ENCODE measurements at places on chromosomes 3 and 15. TPM values are rescaled to one million over a fixed set of nuclear protein-coding genes. Genes with fewer than 3 reads are reported as not detected.
A peak's percentile ranks its signal among the peaks of the same experiment; 100 is the strongest.

Gene ELL3
- 0.24 TPM for total RNA-seq

Gene GABRG3
- 1.7 TPM for total RNA-seq

Gene GPR27
- 1.2 TPM for total RNA-seq

DNA sequence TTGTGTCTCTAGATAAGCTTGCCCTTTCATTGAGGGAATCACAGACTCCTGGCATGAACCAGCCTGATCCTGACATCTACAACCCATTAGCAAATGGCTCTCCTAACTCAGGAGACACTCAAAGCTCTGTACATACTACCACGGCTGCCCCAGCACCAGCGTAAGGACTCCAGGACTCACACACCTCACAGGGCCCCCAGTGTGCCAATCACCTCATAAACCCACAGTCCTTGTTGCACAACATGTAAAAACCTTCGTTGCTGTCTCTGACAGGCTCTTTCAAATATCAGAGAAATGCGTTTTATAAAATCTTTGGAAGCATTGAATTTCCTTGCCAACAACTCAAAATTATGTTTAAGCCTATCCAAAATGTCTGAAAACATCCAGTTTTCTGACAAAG lies 7.3 kb downstream of the FYCO1 start:
- no peak for DNase-seq

- no peak for DNase-seq
Observed at GRCh38 chr3:154981664-154982063, 98.5 kb upstream of the MME start.

GRCh38 chr3:111538681-111539083 lies 3.3 kb upstream of the CD96 start:
- peak; percentile 54 for DNase-seq

- DNase-seq: no peak
Observed at GRCh38 chr3:43884581-43884980, 193.8 kb downstream of the ABHD5 start.

GRCh38 chr3:165624761-165625160 lies 212.5 kb downstream of the BCHE start:
- no peak for DNase-seq

- DNase-seq: no peak
Observed at GRCh38 chr15:99412082-99412481, 153.7 kb upstream of the MEF2A start.

- no peak for DNase-seq
Observed at GRCh38 chr15:27541581-27541980, 557.5 kb downstream of the OCA2 start.

- DNase-seq: no peak
Observed at GRCh38 chr3:127374086-127375010, 86.5 kb upstream of the PRR20G start.

DNA sequence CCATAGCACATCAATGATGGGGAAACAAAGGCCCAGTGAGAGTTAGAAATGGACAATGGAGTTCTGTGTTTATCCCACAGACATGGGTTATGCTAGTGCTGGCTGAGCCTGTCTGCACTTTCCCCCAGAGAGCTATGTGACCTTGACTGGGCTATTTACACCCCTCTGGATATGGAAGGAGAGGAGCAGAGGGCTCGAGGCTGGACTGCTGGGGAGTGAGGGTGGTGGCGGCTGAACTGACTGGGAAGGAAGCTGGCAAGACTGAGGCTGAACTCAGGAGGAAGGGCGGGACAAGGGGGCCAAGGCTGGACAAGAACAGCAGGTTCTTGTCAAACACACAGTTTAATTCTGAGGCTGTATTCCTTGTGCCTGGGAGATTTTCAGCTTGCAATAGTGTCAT lies 10.8 kb upstream of the INSYN1 start:
- peak; percentile 33 for DNase-seq

DNA sequence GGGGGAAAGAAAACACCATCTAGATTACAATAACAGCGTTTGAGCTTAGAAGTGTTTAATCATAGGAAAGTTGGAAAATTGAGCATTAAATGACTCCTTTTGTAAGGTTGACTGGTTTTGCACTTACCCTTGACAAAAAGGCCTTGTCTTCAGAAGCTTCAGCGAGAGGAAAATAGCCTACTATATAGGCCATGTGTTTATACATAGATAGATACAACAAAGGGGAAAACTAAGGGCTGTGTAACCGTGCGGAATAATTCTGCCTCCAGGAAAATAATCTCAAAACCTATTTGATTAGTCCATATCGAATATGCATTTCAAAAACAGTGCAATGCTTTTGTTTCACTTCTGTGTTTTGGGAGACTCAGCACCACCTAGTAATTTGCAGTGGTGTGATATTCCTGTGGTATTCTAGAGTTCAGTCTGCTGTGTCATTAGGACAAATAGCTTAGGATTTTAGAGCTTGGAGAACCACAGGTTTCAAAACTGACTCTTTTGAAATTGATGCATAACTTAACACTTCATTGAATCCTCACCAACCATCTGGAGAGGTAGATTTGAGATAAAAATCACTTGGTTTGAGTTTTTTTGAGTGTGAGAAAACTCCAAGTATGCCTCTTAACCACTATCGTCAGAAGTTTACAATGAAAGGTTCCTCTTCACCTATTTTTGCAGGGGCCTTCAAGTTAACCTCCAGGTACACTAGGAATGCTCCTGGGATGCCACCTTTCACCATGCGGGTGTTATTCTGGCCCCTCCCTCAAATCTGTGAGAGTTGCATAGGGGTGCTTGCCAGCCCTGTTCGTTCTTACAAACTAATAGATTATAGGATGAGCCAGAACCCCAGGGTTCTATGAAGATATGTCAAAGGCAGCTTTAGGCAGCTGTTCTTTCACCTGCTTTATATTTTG lies 1.9 kb downstream of the ARHGAP31 start:
- no peak for DNase-seq

GRCh38 chr3:134065252-134066157 lies 35.8 kb upstream of the SLCO2A1 start:
- peak; percentile 20 for DNase-seq

- peak; percentile 47 for DNase-seq
Observed at GRCh38 chr15:70077188-70078147, 20.2 kb downstream of the TLE3 start.

- peak; percentile 89 for DNase-seq
Observed at GRCh38 chr3:20405744-20406143, 219.7 kb upstream of the SGO1 start.

DNA sequence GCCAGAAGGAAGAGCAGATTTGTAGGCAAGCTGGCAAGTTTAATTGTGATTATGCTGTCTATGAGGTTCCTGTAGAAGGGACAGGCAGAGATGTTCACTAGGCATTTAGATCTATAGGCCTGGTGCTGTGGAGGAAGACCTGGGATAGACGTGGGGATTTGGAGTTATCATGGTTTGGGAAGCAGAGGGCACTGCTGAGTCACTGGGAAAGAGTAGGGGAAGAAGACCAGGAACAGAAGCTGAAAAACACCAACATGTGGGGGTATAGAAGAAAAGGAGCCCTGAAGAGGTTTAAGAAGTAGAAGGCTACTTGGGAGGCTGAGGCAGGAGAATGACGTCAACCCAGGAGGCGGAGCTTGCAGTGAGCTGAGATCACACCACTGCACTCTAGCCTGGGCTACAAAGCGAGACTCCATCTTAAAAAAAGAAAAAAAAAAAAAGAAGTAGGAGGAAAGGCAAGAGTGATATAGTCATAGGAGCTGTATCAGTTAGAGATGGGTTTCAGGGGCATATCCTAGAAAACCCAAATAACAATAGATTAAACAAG lies 19.3 kb downstream of the GRK7 start:
- no peak for DNase-seq

DNA sequence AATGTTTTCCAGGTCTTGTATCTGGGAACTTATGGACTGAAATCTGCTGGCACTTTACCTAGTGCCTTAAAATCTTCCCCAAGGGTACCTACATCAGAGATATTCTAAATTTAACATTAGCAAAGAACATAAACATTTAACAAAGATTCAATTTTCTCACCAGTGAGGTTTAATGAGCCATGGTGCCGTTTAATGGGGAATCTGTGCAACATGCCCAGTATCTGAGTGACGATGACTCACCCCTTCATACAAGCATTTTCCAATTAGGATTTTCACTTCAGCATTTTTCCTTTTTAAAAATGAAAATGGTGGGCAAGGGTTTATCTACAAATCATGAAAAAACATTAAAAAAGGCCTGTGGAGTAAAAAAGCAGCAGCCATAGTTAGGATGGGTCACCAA lies 189.4 kb downstream of the SLC9A9 start:
- no peak for DNase-seq

DNA sequence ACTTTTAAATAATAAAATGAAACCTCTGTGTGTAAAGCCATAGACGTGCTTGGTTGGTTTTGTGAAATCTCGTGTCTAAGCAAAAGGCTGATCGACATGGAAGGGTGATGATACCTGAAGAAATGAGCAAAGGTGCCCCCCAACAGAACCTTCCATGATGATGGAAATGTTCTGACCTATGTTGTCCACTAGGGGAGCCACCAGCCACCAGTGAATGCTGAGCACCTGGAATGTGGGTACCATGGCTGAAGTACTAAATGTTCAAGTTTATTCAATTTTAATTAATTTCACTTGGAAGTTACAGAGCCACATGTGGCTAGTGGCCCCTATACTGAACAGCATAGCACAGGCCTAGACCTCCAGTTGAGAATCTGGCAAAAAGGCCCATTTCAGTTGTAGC lies 158.8 kb downstream of the POLR2M start:
- no peak for DNase-seq

- no peak for DNase-seq
Observed at GRCh38 chr3:81217101-81217500, 544.3 kb downstream of the GBE1 start.

DNA sequence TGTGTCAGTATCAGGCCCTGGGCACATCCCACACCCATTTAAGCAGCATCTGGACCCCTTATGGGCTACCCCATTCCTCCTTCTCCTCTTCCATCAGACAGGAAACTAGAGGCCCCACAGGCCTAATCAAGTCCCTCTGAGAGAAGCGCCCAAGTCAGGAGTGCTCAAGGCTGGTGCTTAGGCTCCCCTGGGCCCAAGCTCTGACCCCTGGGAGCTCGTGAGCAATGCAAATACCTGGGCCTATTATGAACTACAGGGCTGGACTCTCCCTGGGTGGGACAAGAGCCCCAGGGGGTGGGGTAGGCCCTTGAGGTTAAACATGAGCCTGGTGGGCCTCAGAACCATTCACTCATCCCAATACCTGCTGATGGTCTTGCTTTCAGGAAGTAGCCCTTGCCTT lies 57.4 kb downstream of the SEMA3G start:
- DNase-seq: no peak

DNA sequence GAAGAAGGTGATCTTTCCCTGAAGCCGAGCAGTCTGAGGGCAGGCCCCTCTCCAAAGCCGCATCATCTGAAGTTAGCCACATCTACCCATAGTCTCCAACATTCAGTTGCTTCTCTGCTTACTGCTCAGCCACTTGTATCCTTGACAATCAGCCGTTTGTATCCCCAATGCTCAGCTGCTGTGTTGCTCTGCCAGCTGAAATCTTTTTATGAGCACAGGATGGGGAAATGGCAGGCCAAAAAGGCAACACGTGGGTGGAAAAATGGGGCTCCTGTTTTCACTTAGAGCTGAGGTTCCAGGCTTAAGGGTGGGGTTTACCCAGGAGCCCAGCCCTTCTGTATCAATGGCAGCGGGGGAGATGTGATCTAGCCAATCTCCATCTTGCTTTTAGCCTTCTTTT lies 36.3 kb downstream of the METTL6 start:
- DNase-seq: no peak

GRCh38 chr3:125087768-125088391 lies 32.1 kb upstream of the HEG1 start:
- no peak for DNase-seq

DNA sequence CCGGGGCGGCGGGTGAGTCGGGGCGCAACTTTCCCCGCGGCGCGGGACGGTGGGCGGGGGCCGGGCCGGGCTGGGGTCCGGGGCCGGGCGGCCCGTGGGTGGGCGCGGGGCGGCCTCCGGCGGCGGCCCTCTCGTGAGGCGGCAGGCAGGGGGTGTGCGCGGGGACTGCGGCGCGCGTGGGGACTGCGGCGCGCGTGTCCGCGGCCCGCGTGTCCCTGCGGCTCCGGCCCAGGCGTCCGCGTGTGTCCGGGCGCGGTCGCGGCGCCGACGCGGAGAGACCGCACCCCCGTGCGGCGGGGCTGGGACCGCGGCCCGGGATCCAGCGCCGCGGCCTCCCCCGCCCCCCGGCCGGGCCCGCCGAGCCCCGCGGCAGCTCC lies 349 bp downstream of the PLXNA1 start:
- DNase-seq: no peak
